ENCODE measurements at places on chromosomes 2 and 18.

DNA sequence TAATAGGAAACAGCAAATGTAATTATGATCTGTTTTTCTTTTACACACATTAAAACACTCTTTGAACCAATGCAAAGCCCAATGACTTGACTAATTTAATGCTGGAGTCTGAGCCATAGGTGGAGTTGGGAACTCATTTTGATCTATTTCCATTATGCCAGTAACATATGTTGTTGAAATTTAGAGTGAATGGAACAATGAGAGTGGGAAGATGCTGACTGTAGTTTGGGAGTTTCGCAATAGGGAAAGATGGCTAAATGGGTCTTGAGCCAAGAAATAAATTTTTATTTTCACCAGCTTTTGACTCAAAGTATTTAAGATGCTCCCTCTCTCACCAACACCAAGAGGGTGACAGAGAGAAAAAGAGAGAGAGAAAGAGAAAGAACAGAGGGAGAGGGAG is 246.7 kb downstream of the DLGAP1 start:
- no peak for DNase-seq

DNA sequence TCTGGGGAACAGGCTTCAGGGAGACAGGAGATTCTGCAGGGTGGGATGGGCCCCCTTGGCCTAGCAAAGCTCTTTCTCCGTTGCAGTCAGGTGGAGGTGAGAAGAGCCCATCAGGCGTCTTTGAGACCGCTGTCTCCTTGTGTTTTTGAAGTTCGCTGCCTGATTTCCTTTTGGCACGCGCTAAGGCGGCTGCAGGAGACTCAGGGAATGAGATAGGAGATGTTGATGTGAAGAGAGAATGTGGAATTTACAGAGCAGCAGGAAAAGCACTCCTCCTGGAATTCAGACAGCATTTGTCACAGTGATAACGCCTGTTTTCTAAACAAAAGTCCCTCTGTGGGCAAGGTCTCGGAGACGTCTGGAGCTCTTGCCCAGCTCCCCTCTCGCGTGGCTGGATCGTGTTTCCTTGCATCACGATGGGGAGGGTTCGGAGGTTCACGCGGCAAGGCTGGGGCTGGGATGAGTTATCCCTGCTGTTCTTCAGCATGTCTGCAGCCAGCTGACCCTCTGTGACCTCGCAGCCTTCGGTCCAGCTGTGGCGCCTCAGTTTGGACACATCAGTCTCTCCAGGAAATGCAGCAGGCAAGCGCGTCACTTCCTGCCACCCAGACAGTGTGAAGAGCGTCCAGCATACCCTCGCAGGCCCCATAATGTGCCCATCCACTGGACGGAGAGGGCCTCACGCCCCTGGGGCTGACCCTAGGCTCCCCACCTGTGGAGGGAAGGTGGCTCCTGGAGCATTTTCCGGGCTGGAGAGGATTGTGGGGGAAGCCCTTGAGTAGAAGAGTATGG is 30.2 kb downstream of the GLI2 start:
- no peak for DNase-seq

- no peak for DNase-seq
Observed at GRCh38 chr2:169107645-169108044, 38.3 kb downstream of the DHRS9 start.

DNA sequence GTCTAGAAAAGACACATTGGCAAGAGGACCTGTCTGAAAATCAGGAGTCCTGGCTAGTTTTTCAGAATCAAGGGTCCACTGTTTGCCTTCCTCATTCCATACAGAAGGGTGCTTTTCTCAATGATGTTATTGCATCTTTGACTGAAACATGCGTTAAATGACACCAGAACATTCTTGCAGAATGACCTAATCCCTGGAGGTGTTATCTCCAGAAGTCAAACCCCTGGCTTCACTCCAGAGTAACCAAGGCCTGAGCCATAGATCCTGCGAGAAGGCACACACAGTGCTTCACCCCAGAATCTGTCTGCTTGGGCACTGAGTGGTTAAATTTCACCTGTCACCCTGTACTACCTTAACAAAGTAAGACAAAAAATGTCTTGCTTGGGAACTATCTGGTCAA is 1055.2 kb upstream of the FANCL start:
- no peak for DNase-seq

DNA sequence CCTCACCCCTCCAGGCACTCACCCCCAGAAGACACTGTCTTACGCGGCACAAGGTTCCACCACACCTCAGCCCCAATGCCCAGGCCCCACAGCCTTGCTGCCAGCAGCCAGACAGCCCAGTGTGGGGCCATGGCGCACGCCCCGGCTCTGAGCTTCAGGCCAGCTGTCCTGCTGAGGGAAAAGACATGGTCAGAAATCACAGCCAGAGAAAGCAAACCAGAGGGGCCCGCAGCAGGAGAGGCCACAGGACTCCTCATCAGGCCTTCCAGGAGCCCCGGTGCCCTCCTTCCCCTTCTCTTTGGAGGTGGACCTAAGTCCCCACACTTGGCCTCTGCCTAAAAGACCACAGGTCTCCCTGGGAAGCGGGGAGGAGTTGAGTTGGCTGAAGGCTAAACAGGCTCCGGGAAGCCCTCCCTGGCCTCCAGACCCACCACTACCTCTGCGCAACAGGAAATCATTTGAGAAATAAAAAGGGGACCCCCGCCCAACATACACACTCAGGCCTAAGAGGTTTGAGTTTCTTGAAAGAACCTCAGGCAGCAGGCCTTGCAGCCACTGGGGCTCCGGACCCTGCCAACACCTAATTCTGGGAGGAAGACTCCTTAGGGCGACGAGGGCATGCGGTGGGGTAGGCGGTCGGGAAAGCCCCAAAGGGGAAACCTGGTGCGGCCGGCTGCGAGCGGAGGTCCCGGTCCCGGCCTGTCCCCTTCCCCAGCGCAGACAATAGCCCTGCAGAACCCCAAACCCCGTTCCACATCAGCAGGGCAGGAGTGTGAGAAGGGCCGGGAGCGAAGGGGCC is 1.9 kb downstream of the SEMA4C start:
- DNase-seq: no peak

DNA sequence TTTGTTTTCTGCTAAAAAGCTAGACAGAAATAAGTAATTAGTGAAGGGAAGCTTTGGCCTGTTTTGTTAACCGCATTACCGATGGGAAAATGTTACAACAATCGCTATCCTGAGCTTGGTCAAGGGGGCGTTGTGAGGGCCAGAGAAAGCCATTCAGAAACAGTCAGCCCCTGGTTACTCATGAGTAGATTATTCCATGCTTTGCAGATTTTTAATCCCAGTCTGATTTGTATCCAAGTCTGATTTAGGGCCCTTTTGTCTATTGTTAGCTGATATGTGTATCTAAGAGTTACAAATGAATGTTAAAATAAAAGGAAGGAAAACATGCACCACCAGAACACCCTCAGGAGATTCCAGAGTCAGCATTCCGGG is 99.1 kb downstream of the PRPF40A start:
- DNase-seq: no peak

DNA sequence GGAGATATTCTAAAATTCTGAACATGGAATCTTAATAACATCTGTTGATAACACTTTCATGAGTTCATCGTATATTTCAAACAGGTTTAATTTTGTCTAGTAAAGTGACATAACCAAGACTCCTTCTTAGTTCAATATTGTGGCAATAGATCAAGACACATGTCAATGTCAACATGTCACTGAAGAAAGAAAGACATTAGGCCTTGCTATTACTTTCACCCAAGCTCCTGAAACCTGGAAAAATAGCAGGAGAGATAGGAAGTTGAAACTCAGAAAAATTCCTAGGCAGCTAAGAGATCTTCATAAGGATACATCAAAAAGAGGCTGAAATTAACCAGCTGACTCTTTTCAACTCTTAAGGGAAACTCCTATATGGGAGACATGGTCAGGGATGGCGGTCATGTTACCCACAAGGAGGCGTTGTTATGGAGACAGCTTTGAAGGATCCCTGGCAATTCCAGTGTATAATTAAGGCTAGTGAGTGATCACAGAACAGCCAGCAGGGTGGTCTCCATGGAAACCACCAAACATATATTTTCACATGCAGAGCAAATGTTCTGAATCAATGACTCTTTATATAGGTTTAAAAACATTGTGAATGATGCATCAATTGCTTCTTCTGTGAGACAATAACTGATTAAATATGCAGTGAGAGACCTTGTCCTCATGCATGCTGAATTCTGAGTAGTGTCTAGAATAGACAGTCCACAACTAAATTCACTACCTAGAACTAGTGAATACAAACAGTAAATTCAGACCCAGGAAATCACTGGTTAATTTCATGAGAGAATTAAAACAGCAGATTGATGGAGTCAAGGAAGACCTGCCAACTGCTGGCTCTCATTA is 115.3 kb upstream of the RIOK3 start:
- DNase-seq: no peak

GRCh38 chr2:224954980-224955379 is 87.3 kb downstream of the DOCK10 start:
- no peak for DNase-seq

Measured in stimulated activated CD8-positive, alpha-beta memory T cell treated with anti-CD3 and anti-CD28 coated beads, Interleukin-15, amount 100 ng/mL, for 48 hours (primary cell).